Smooth muscle cell of the coronary artery (primary cell): ENCODE measurements at places on chromosomes 2 and 18. TPM values are rescaled to one million over a fixed set of nuclear protein-coding genes. Genes with fewer than 3 reads are reported as not detected.

DUSP2 gene
- 0.12 and 0.38 TPM in 2 replicates for total RNA-seq

CCL20 gene
- total RNA-seq: 0.30 TPM in 1 of 2 replicates, not detected in the other

COLEC11 gene
- 0.53 and 1.1 TPM in 2 replicates for total RNA-seq

EPHA4 gene
- total RNA-seq: 1.4 and 7.1 TPM in 2 replicates

PROKR1 gene
- not detected in 2 replicates for total RNA-seq

CCDC74B gene
- total RNA-seq: 3.4 and 9.6 TPM in 2 replicates

SERPINB4 gene
- 3.7 TPM in 1 of 2 replicates, not detected in the other for total RNA-seq

TTN gene
- 0.12 and 0.38 TPM in 2 replicates for total RNA-seq

TMEM17 gene
- 0.70 and 1.4 TPM in 2 replicates for total RNA-seq

MAP3K19 gene
- not detected in 2 replicates for total RNA-seq

IRS1 gene
- total RNA-seq: 3.5 and 6.9 TPM in 2 replicates

RSAD2 gene
- 0.08 and 0.82 TPM in 2 replicates for total RNA-seq

CRYGD gene
- not detected in 2 replicates for total RNA-seq

IL1RL1 gene
- 0.23 and 2.0 TPM in 2 replicates for total RNA-seq

PLCD4 gene
- 2.9 and 4.0 TPM in 2 replicates for total RNA-seq

DSG1 gene
- total RNA-seq: not detected in 2 replicates

MERTK gene
- 0.23 and 0.90 TPM in 2 replicates for total RNA-seq

TCF4 gene
- total RNA-seq: 73.6 and 148 TPM in 2 replicates

FAM117B gene
- 1.4 and 1.6 TPM in 2 replicates for total RNA-seq
